EH (cell line): ENCODE measurements at places on chromosomes 2 and 18.

DNA sequence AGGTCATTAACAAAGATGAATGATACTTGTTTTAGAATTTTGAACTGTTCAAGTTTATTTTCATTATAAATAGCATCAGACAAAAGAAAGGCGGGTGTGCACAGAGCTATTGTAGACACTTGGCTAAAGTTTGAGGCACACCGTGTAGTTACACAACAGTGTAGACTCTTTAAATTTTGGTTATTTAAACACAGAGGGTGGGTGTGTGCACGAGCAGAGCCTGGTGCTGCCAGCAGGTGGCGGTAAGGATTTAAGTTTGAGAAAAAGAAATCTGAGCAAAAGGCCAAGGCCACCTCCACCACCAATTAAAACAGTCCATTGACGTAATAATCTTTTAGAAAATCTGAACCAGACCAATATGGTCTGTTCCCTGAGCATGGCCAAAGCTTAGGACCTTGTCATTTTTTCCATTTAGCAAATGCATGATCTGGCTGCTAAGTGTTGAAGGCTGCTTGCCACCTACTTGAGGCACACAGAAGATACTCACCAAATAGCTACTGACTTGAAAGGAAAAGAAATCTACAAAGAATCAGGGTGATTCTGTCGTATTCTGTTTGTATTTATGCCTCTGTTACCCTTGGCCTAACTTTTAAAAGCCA, 14.3 kb downstream of the COPS7B start:
- DNase-seq = peak; percentile 50

DNA sequence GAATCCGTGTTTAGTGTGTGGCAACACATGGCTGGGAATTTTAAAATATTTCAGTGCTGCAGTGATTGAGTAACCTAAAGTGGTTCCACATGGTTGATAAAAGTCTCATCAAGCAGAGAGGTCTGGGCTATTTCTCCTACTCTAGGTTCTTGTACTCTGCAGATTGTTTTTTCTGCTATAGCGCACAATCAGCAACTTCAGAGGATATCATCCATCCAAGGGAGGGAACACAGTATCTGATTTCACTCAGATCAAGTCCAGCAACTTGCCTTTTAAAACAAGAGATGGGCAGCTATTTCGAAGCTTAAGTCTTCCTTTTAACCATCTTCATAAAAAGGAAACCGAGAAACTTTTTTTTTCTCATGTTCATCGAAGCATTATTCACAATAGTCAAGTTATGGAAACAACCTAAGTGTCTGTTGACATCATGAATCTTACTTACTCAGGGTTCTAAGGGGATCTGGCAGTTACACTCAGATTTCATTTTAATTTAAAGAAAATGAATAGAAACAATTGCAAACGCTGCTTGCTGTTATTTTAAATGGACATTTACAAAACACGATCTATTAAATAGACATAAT, 172.7 kb upstream of the TRIB2 start:
- DNase-seq = peak; percentile 63

DNA sequence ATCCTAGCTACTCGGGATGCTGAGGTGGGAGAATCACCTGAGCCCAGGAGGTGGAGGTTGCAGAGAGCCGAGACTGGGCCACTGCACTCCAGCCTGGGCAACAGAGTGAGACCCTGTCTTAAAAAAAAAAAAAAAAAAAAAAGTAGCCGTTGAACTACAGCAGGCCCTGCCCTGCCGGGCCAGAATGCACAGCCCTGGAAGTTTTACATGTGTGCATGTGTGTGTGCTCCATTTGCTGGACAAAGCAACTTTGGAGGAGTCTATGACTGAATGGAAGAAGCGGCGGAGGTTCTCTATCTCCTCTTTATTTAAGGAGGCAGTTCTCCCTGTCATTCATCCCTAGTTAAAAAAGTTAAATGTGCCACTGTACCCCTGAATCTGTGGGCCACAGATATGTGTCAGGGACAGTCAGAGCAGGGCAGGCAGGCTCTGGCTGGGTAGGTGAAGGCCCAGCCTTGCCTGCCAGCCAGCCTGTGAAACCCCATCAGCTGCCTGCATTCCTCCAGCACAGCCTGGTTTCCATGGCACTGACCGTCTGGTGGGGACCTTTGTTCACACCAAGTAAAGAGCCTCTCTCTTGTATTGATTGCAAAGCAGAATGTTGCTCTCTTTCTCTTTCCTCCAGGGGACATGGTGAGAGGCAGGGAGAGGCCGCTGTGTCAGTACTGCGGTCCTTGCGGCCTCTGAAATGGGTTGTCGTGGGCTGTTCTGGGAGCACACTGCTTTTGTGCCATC, 10.9 kb downstream of the LIPG start:
- no peak for DNase-seq

DNA sequence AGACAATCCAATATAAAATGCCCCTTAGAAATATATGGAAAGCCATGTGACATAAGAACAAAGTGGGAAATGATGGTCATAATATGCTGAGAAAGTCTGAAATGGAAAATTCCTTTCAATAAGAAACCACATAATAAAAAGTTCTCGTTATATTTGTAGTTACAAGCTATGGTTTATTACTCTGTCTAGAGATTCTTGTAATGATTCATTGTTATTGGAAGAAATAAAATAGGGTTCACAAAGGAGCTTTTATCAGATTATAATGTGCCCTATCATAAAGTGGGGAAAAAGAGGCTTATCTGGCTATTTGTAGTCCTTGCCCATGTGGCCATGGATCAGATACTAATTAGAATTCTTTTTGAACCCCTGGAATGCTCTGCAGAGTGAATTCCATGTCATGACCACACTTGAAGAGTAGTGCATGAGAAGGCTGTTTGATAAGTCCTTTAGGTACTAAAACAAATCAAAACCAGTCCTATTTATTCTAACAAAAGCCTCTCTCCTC, 420.7 kb upstream of the NRP2 start:
- DNase-seq = peak; percentile 88

GRCh38 chr2:180572346-180572745, 408.1 kb upstream of the UBE2E3 start:
- no peak for DNase-seq

- peak; percentile 68 for DNase-seq
Measured at GRCh38 chr2:62478093-62478580, 27.9 kb downstream of the TMEM17 start.

DNA sequence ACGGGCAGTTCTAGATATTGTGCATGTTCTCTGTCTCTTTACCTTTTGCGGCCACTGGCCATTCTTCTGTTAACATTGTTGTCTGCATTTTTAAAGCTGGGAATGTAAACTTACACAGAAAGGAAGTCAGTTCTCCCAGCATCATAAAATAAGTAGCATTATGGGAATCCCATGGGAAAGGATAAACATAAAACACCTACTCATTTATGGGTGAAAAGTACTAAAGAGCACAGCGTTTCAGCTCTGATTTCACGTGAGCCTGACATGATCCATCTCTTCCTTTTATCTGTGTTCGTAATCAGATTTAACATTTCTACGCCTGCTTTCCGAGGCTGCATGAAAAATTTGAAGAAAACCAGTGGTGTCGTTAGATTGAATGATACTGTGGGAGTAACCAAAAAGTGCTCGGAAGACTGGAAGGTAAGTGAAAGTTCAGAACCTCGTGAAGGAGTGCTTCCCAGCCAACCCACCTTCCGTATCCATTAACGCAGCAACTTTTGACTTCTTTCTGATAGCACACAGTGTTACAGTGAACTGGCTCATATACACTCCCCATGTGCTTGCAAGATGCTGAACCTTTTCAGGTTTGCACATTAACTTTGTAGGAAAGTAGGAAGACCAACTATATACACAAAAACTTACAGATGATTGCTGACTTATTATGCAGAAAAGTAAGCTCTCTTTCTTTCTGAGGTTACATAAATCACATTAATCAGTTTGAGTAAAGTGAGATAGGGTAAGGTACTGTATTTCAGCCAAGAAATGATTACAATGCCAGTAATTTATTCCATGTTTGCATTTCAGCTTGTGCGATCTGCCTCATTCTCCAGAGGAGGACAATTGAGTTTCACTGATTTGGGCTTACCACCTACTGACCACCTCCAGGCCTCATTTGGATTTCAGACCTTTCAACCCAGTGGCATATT, 86.5 kb upstream of the TTC39C start:
- peak; percentile 10 for DNase-seq

- peak; percentile 93 for DNase-seq
Measured at GRCh38 chr2:237207646-237208045, 122.0 kb downstream of the COPS8 start.

- no peak for DNase-seq
Measured at GRCh38 chr2:96095116-96095636, 21.2 kb downstream of the ADRA2B start.

DNA sequence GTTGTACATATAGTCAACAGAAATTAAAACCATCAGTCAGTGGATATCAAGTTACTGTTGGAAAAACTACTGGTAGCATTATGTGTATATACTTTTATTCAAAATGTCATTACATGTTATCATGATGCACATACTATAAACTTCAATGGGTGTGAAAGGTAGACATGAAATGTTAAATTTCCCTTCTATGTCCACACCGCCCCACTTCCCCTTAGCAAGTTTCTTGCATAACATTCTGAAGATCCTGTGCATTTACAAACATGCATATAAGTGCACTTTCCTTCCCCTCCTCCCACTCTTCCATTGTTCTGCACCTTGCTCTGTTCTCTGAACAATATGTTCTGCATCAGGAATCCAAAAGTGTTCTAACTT, 16.6 kb upstream of the HK2 start:
- no peak for DNase-seq

- DNase-seq = peak; percentile 6
Measured at GRCh38 chr18:68916734-68917133, 118.9 kb downstream of the CCDC102B start.

GRCh38 chr18:69944436-69944835, 3.2 kb downstream of the CD226 start:
- DNase-seq = no peak

DNA sequence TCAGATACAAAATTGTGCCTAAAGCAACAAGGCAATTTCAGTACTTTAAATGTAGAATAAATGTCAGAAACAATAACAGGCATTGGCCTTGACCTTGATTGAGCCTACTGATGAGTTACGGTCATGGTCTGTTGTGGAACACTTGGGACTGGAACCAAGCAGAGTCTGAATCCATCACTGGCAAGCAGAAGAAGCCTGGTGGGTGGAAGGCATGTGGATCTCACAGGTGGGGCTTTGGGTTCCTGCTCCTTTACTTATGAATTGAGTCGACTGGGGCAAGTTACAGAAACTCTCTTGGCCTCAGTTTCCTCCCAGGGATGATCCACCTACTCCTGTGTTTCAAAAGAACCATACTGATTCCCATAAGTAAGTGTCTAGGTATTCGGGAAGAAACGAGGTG, 102.3 kb downstream of the KCNF1 start:
- no peak for DNase-seq

- DNase-seq = no peak
Measured at GRCh38 chr2:200750323-200750910, 61.3 kb upstream of the BZW1 start.

DNA sequence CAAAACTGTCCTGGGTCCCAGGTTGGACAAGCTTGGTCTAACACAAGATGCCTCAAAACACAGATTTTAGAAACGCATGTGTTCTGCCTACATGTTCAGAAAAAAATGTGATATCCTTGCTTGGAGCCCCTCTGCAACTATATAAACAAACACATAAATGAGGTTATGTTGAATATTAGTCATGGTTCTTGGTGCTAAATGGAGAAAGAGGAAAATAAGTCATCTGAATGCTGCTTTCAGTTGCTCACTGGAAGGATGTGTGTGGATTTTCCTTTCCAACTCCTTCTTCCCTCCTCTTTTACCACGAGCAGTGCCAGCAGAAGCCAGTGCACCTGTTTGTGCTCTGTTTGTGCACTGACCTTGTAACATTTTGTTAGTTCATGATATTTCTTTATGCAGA, 85.3 kb downstream of the PIEZO2 start:
- no peak for DNase-seq
